ENCODE measurements at places on chromosomes 16 and 17.

DNA sequence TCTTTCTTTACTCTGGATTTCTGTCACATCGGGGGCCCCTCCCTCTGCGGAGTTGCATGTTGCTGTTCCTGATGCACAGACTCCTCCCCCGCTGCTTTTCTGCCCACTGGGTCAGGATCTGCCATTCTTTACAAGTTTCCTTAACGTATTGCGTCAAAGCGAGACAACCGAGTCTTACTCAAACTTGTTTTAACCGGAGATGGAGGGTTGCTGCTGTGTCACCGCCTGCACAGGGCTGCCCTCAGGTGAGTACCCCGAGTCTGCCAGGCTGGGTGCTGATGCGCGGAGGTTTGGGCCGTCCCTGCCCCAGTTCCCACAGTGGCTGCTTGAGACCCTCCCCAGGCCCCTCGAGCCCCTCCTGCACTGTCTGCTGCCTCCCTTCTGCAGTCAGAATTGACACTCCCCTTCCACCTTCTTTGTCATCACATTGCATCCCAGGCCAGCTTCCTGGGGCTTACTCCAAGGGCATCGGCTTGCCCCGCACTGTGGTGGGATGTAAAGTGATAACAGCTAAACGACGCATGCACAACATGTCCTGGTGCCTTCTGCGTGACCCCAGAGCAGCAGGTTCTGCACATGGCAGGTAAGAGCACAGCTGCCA lies 19.3 kb downstream of the CARHSP1 start:
- no peak for DNase-seq

- no peak for DNase-seq
Measured at GRCh38 chr16:65749506-65749905, 617.0 kb upstream of the CDH5 start.

GRCh38 chr16:81624760-81625543 lies 154.1 kb upstream of the PLCG2 start:
- peak; percentile 84 for DNase-seq

DNA sequence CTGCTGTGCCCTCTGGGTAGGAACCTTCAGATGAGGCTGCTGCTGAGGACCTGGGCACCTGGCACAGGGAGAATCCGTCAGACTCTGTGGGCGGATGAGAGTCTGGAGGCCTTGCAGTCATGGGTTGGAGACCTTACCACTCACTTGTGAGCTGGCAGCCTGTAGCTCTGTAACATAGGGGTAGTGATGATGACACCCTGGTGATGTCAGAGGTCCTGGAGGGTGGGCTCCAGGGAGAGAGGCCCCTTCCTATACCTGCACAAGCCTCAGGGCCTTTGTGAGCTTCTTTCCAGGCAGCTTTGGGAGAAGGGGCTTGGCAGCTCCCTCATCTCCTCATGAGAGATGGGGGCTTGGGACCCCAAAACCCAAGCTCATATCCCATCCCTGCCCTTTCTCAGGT lies 1.6 kb downstream of the MIEF2 start:
- DNase-seq: no peak

DNA sequence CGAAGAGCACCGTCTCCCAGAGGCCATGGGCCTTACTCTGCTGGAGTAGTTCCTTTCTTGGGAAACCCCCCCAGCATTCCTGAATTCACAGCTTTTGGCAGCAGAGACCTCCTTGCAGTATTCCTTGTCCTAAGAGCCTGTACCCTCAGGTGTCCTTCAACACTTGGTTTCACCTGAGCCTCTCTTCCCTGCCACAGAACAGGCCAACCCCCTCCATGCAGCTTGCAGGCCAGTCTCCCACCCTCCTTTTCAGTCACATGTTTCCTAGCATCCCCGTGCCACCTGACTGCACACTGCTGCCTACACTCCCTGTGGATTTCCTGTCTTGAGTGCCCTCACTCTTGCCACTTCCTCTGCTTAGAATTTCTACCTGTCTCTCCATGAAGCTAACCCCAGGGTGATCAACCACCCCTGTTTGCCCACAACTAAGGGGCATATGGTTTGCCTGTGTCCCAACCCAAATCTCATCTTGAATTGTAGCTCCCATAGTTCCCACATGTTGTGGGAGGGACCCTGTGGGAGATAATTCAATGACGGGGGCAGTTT lies 65.5 kb downstream of the DYNLRB2 start:
- DNase-seq: no peak

DNA sequence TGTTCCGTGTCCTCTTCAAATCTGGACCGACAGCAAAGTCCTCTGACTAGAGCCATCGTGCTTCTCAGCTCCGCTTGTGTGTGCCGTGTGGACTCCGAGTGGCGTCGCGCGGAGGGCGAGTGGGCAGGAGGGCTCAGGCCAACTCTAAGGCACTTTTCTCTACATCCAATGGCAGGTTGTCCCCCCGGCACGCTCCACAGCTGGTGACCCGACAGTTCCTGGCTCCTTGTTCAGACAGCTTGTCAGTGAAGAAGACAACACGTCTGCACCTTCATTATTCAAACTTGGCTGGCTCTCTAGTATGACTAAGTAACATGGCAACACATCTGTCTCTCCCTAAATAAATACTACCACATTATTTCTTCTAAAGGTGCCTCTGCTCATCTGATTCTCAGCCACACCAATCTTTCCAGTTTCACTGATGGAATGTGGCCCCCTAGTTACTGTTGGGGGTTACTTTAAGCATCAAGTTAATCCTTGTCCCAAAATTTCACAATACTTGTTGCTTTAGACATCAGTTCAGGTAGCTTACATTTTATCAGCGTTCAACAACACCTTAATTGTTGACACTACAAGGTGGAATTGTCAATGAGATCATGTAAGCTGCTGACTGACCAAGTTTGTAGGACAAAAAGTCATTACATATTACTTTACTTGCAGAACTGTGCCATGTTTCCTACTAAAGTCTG lies 15.4 kb downstream of the COG1 start:
- no peak for DNase-seq
